ENCODE measurements at places on chromosomes 2 and 18. TPM values are rescaled to one million over a fixed set of nuclear protein-coding genes. Genes with fewer than 3 reads are reported as not detected.

CTNNA2 gene
- total RNA-seq, result not detected

ARHGAP25 gene
- total RNA-seq, result not detected

SCN2A gene
- 0.46 TPM for total RNA-seq

HTRA2 gene
- total RNA-seq, result 71.8 TPM

TEX44 gene
- not detected for total RNA-seq

ZDBF2 gene
- total RNA-seq, result 4.2 TPM

DHRS9 gene
- 0.22 TPM for total RNA-seq

TFPI gene
- total RNA-seq, result 16.0 TPM

DNA sequence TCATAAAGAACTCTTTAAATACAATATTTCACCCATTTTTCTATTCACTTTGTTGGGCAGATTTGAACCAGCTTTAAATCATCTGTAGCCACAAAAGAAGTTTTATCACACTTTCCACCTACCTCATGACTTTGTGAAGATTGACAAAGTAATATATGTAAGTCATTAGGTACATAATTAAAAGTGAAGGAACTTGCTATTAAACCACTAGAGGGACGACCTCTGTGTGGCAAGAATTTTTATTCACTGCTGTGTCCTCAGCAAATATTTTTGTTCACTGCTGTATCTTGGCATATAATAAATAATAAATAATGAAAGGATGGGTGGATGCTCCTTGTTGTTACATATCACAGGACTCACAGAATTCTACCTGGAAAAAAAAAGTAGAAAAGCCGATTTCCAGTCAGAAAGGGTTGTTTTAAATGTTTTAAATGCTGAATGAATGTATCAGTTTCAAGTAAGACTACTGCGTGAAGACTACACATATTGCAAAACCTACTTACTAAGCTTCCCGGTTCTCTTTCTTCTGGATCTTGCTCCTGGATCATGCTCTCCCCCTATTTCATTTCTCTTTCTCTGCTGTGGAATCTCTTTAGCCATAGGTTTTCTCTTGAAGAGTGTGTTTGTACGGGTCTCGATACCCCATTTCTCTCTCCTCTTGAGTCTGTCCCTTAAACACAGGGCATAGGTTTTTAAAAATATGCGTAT, 44.8 kb downstream of the KCMF1 start:
- DNase-seq, result no peak

DNA sequence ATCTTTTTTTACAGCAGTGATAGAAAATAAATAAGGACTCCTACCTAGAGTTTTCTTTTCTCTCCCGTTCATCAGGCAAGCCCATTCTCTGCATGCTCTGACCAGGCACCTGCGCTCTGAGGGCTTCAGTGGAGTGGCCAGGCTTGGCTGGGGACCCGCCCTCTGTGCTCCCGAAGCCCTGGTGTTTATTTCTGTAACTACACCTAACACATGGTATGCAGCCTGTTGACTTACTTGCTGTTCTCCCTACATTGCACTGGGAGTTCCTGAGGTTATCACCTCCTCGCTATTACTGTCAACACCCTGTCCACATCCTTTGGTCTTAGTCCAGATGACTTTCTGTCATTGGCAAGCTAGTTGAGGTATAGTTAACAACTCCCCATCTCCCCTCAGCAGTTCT, 317.7 kb downstream of the LPIN1 start:
- no peak for DNase-seq

DNA sequence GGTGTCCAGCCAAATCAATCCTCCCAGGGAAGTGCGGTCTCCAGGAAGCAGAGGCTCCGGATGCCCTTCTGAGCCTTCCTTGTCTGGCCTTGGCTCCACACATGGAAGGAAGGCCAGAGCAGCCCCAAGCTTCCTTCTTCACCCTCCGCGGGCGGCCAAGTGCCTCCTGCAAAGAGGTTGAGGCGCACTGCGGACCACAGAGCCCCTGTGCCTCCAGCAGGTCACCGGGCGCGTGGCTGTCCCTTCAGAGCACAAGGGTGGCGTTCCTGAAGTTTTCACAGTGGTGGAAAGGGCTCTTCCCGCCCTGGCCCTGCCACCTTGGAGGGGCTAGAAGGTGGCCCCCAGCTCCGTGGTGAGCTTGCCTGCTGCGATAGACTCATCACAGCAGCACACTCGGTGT, 175.9 kb upstream of the RAB12 start:
- no peak for DNase-seq

GRCh38 chr2:186457908-186458307, 28.2 kb upstream of the ZC3H15 start:
- no peak for DNase-seq

DNA sequence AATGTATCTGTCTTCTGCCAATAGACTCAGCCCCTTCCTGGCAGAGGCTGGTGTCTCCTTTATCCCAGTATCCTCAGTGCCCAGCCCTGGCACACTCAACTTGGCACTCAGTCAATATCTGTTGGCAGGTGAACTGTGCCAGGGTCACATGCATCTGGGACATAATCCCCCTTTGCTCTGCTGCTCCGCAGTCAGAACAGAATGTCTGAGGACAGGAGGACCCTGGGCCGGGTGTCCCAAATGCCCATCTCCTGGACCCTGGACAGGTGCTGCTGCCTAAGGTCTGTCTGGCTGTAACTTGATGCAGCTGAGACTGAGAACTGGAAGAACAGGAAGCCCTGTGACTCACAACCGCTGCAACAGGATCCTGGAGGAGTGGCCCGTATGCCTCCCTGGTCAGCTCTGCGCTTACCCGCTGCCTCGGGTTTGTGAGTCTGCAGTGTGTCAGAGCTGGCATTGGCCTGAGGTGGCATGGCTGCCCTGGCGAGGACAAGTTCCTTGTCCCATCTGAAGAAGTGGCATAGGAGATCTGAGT, 11.4 kb downstream of the HK2 start:
- peak; percentile 98 for DNase-seq

DNA sequence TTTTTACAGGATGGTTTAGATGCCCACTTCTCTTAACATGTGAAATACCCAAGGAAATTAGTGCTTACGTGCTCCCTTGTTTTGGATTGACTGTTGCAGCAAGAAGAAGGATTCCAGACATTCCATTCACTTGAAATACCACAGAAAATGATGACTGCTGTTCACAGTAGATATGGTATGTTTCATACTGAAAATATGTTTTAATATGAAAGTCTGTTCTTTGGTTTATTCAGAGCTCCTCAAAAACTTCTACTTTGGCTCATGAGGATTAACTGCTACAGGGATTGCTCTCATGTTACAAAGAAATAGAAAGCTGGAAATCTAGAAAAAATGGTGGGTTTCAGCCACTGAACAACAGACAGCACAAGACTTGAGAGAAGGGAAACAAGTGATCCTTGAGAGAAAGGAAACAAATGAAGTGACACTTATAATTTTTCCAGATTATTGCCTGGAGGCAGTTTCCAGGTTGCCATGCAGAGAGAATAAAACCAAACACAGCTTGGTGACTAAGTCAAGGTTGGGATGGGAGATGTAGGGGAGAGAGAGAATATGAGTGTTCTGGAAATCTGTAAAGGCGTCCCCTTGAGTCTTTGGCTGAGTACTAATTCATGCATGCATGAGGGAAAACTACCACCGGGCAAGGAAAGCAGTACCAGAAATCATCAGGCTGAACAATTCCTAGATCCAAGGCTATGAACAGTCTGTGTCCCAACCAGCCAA, 348.1 kb downstream of the CLIP4 start:
- peak; percentile 71 for DNase-seq

DNA sequence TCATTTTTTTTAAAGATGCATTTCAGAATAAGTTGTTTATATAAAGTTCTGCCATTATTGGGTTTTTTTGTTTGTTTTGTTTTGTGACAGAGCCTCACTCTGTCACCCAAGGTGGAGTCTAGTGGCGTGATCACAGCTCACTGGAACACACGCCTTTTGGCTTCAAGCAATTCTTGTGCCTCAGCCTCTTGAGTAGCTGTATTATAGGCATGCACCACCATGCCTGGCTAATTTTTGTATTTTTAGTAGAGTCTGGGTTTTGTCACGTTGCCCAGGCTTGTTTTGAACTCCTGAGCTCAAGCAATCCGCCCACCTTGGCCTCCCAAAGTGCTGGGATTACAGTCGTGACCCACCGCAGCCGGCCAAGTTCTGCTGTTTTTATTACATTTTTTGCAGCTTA, 72.3 kb downstream of the R3HDM1 start:
- no peak for DNase-seq

GRCh38 chr2:109177635-109178034, 48.6 kb downstream of the SH3RF3 start:
- DNase-seq, result peak; percentile 11

- peak; percentile 26 for DNase-seq
These were observed 9.4 kb downstream of the INSIG2 start for GRCh38 chr2:118097657-118098056.

DNA sequence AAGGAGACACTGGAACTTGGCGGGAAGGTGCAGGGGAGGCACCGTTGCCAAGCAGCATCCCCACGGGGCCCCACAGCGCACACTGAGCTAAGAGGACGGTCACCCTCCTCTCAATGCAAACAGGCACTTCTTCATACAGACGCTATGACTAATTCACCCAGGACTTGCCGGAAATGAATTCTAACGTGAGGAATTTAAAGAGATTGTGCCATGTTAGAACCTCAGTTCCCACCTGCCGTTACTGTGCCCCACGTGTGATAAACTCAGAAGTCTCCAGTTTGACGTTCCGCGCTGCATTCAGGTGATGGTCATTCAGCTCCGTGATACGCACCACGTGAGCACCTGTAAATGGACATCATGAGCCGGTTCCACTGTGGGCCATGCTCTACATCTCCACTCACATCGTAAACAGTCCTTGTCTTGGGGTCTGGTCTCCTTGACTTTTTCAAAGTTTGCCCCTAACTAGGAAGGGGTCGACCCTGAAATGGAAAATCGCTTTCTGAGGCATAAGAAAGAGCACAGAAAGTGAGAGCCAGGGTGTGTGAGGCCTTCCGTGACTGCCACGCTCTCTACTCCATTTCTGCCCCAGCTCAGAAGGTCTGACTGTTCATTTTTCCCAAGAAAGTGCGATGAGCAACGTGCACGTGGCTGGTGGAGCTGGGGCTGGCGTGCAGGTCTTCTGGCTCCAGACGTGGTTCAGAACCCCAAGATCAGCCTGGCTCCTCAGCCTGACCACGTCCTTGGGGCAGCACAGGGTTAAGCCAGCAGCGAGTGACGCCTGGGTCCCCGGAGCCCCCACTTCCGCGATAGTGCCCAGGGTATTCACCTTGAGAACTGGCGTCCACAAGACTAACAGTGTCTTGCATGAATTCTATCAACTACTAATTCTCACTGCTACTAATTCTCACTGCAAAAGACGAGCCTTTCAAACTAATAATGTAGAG, 35.1 kb downstream of the TMEM18 start:
- DNase-seq, result peak; percentile 19

GRCh38 chr2:140585016-140585415, 1545.8 kb downstream of the LRP1B start:
- DNase-seq, result no peak

DNA sequence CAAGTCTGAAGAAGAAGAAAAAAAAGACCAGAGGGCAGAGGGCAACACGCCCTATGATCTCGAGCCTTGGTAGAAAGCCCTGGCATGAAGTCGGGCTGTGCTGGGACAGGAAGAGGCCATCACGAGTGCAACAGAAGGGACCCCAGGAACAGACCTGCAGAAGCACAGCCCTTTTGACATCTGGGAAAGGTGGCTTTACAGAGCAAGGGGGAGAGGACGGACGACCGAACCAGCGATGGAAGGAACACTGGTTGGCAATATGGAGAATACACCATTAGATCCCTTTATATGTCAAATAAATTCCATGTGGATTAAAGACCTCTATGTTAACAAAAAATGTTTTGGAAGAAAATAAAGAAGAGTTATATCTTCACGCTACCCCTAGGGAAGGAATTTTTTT, 10.7 kb downstream of the KIF1A start:
- DNase-seq, result no peak

GRCh38 chr2:145221032-145221431, 701.1 kb upstream of the ZEB2 start:
- no peak for DNase-seq

GRCh38 chr2:31287654-31288053, 53.7 kb downstream of the EHD3 start:
- no peak for DNase-seq

GRCh38 chr18:77114415-77115191, 18.0 kb downstream of the MBP start:
- no peak for DNase-seq

DNA sequence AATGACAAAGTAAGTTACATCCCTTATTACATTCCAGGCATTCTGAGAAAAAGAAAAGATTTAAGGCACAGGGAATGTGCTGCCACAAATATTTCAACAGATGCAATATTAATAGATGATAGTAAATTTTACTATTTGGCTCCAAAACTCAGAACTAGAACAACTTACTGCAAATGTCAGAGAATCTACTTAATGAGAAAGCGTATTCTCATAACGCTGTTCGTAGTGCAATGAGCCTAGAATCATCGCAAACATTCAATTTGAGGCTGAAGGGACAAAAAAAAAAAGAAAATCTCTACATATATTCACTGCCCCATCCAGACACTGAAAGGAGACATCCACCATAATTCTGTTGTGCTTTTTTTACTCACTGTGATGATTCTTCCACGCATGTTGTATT, 272.1 kb upstream of the DOK6 start:
- no peak for DNase-seq

DNA sequence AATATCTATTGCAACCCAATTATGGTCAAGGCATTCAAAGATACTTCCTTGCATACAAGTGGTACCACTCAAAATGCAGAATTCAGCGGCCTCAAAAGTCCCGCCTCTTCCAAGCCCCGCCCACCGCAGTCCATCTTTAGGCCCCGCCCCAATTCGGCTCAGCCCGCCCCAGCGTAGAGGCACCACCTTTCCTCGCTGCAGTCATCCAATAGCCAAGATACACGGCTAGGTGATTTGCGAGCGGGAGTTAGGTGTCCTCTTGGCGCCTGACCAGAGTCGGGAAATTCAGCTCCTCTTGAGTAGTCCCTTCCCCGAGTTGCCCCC, 431 bp upstream of the SEC11C start:
- DNase-seq, result peak; percentile 87

GRCh38 chr2:33291278-33292013, 185.0 kb upstream of the RASGRP3 start:
- DNase-seq, result peak; percentile 92

DNA sequence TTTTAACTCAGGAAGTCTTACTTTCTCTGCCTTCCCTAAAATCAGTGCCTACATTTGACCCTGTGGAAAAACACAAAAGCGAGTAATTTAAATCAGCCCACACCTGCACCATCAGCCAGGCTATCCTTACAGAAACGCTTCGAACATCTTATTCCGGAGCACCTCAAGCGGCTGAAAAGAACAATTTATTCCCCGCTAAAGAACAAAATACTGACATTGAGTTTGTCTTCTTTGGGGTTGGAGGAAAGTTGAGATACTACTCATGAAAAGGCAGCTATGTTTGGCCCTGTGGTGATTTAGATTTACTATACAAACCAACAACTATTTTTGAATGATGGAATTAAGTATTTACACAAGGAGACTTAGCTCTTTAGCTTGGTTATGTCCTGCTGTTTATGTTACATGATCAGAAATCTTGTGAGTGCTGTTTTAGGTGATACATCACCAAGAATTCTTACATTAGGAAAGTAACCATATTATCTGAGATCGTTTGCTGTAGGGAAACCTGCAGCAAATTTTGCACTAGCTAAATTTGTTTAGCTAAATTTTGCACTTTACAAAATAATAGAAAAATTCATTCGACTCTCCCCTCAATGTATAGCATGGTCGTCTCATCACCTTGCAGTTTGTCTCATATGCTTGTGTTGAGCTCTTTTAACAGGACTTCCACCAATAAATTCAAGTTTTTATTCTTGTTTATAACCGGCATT, 158.8 kb upstream of the SIX2 start:
- DNase-seq, result peak; percentile 23
